ENCODE measurements at places on chromosomes 1 and 21.
A peak's percentile ranks its signal among the peaks of the same experiment; 100 is the strongest.

DNA sequence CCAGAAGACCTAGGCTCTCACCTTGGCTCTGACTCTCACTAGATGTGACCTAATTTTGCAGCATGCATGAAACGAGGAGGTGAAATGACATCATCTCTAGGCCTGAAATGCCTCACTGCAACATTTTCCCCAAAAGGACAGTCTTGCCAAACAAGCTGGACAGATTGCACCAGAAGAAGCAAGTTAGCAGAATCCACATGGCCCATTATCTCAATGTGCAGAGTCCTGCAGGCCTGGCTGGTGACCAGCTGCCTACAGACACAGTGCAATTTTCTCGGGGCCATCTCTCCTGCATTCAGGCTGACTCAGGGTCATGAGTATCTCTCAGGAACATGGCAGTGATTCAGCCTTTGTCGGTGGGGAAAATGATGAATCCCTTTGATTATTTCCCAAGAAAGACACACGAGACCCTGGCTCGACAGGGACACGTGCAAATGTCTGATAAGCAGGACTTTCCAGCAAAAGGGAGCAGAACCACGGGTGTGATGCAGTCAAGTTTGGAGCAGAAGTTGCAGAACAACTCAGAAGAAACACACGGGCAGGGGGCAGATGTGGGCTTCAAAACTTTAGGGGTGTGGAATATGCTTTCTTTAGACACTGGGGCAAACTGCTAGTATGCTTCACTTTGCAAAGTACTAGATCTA, 38.7 kb downstream of the TRIM67 start:
- DNase-seq: no peak
- H3K36me3 ChIP-seq: no peaks in the 10 kb centered on the region
- H3K27me3 ChIP-seq: no peaks in the 10 kb centered on the region

GRCh38 chr1:64425521-64425920, 44.4 kb upstream of the CACHD1 start:
- H3K36me3 ChIP-seq: no peaks in the 10 kb centered on the region
- H3K4me3 ChIP-seq: no peak overlapping the region
- no peaks in the 10 kb centered on the region for H3K27me3 ChIP-seq
- no peaks in the 10 kb centered on the region for H3K4me1 ChIP-seq
- H3K27ac ChIP-seq: no peak overlapping the region
- no peak for DNase-seq

DNA sequence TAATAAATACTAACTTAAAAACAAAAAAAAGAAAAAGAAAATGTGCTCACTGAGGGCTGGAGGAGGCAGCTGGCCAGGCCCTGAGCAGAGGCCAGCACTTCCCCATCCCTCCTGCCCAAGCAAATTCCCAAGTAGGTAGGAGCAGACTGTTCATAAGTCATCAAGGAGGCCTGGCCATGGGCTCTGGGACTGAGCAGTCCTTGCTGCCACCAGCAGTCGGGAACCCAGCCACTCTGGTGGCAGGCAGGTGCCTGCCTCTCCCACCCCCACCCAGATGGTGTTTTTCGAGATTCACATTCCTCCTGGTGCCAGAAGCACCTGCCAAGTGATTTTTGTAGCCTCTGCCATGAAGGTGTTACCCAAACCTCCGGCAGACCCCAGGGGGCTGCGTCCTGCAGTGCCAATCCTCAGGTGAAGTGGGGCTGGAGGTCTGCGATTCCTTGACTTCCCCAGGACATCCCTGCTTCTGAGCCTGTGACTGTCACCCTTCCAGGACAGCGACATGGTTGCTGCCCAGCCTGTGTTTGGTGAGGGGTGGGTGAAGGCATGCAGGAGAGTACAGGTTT, 204.2 kb upstream of the TMEM51 start:
- no peaks in the 10 kb centered on the region for H3K36me3 ChIP-seq
- H3K27ac ChIP-seq: no peak overlapping the region
- no peaks in the 10 kb centered on the region for H3K4me1 ChIP-seq
- H3K4me3 ChIP-seq: no peak overlapping the region
- no peak for DNase-seq
- no peaks in the 10 kb centered on the region for H3K27me3 ChIP-seq

DNA sequence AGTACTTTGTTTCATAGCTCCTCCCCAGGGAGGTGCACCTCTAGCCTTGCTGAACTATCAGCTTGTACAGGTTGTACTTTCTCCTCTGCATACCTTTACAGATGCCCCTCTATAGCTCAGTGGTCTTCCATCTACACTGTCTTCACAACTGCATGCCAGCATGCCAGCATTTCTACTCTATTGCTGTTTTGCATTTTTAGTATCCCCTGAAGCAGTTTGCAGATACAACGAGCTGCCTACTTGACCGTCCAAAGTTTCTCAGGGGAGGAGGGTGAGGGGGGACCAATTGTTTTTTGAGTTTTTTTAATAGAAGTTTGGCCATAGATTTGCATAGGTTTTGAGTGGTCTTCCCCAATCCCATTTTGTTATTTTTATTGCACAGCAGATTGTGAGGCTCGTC, 27.6 kb upstream of the CTH start:
- H3K27me3 ChIP-seq: no peaks in the 10 kb centered on the region
- no peaks in the 10 kb centered on the region for H3K36me3 ChIP-seq
- DNase-seq: no peak
- no peaks in the 10 kb centered on the region for H3K4me1 ChIP-seq

GRCh38 chr1:5769146-5769545, 223.1 kb downstream of the NPHP4 start:
- H3K27me3 ChIP-seq: no peaks in the 10 kb centered on the region
- no peaks in the 10 kb centered on the region for H3K4me1 ChIP-seq
- no peaks in the 10 kb centered on the region for H3K36me3 ChIP-seq
- no peak for DNase-seq
- no peak overlapping the region for H3K4me3 ChIP-seq

- peaks cover 28% of the 10 kb centered on the region for H3K4me1 ChIP-seq
- H3K27ac ChIP-seq: no peak overlapping the region
- no peak for DNase-seq
- no peaks in the 10 kb centered on the region for H3K27me3 ChIP-seq
Observed at GRCh38 chr1:76260279-76260678, 185.7 kb downstream of the ST6GALNAC3 start.

DNA sequence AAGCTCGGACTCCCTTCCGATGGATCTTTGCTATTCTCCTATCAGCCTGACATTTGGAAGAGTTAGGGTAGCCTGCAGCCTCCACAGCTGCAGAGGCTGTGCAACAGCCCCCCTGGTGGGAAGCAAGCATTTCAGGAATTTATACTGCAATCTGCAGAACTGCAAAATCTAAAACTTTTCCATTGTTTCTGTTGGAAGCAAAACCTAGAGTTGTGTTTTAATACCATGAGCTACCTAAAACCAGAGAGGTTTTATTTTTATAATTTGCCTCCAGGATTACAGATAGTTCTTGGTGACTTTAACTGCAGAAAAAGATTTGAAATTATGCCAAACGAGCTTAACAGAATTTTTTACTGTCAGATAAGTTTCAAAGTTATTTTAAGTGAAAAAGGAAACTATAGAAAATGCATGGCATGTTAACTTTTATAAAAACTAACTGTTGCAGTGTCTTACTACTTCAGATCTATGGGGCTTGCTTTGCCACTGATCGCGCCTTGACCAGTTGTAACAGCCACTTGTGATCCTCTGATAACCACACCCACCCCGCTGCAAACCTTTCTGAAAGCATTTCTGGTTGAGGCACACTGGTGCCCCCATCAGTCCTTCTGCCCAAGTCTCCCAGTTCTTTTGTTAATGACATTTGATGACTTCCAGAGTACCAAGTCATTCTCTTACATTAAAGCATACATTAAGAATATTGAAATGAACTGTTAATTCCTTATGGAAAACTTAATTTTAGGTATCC, 64.8 kb downstream of the PRDM2 start:
- peaks cover 80% of the 10 kb centered on the region for H3K4me1 ChIP-seq
- no peak overlapping the region for H3K4me3 ChIP-seq
- H3K27me3 ChIP-seq: no peaks in the 10 kb centered on the region
- no peaks in the 10 kb centered on the region for H3K36me3 ChIP-seq
- DNase-seq: no peak

- no peak overlapping the region for H3K4me3 ChIP-seq
- H3K27me3 ChIP-seq: no peaks in the 10 kb centered on the region
- H3K36me3 ChIP-seq: no peaks in the 10 kb centered on the region
- H3K27ac ChIP-seq: no peak overlapping the region
- H3K4me1 ChIP-seq: no peaks in the 10 kb centered on the region
- no peak for DNase-seq
Observed at GRCh38 chr1:80021891-80022290, 1015.4 kb upstream of the ADGRL4 start.

GRCh38 chr1:247209396-247209795, 37.6 kb upstream of the ZNF124 start:
- peaks cover 78% of the 10 kb centered on the region for H3K4me1 ChIP-seq
- no peaks in the 10 kb centered on the region for H3K36me3 ChIP-seq
- H3K27me3 ChIP-seq: no peaks in the 10 kb centered on the region
- no peak overlapping the region for H3K4me3 ChIP-seq
- DNase-seq: no peak

DNA sequence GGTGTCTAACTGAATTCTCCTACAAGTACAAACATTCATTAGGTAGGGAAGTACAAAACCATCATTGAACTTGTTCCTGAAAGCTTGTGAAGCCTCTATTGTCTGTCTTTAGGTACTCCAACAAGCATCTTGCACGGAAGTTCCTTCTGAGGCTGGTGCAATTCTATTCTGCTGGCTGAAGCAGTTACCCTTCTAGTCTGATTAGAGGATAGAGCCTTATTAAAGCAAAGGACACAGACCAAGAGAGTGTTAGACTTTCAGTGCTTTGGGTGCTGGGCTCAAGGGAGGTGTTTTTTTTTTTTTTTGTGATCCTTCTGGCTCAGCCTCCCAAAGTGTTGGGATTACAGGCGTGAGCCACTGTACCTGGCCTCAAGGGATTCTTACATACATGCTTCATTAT, 43.8 kb downstream of the HHAT start:
- H3K4me1 ChIP-seq: peaks cover 18% of the 10 kb centered on the region
- no peaks in the 10 kb centered on the region for H3K27me3 ChIP-seq
- no peak overlapping the region for H3K4me3 ChIP-seq

DNA sequence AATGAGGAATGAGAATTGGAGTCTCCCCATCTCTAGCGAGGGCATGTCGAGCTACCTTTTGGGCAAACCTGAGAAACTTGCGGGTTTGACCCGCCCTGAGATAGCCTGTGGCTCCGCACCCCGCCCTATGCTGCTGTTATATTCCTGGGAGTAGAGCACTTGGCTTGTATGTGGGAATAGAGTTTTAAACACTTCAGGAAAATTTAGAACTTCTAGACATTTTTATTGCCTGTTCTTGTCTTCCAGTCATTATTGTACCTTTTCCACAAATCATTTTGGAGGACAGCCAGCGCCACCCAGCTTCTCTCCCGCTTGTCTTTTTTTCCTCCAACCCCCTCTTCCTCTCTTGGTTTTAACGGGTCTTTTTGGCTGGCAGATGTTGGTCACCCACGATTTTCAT, 738 bp downstream of the GNPAT start:
- peaks cover 16% of the 10 kb centered on the region for H3K36me3 ChIP-seq
- H3K4me3 ChIP-seq: peak overlapping the region; percentile 99
- H3K4me1 ChIP-seq: peaks cover 51% of the 10 kb centered on the region
- H3K27ac ChIP-seq: peak overlapping the region; percentile 93
- H3K27me3 ChIP-seq: no peaks in the 10 kb centered on the region

GRCh38 chr1:60386249-60386648, 312.7 kb upstream of the C1orf87 start:
- H3K36me3 ChIP-seq: no peaks in the 10 kb centered on the region
- no peaks in the 10 kb centered on the region for H3K27me3 ChIP-seq
- no peak overlapping the region for H3K27ac ChIP-seq
- no peak for DNase-seq
- H3K4me3 ChIP-seq: no peak overlapping the region

DNA sequence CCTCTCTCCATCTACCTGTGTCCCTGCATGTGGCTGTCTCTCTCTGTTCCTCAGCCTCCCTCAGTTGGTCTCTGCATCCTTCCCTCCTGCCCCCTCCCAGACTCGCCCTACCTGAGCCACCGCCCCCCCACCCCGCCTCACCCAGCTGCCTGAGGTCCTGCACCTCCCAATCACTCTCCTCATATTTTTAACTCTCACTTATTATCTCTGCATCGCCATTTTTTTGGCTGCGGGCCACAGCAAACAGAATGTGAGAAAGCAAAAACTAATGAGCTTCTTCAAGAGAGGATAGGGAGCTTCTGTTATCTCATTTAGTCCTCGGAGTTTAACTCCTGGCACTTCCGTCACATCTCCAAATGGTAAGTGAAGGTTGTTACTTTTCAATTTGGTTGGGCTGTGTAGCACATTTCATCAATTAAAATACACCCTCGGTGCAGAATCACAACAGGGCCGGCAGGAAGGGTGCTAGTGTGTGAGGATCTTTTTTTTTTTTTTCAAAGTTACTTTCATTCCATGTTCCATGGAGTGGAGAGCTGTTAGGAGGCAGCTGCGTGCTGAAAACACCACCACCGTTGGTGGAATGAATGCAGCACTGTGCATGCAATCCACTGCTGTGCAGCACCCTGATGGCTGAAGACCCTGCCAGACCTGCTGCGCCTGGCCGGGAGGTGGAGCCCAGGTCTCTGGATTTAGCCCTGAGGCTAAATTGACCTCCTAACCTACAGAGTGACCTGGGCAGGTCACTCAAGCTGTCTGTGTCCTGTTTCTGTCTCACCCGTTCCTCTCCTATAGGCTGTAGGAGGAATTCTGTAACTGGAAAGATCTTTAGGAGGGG, 157.2 kb upstream of the NFIA start:
- DNase-seq: no peak
- H3K27ac ChIP-seq: no peak overlapping the region
- no peaks in the 10 kb centered on the region for H3K27me3 ChIP-seq
- H3K4me3 ChIP-seq: no peak overlapping the region
- H3K4me1 ChIP-seq: no peaks in the 10 kb centered on the region

DNA sequence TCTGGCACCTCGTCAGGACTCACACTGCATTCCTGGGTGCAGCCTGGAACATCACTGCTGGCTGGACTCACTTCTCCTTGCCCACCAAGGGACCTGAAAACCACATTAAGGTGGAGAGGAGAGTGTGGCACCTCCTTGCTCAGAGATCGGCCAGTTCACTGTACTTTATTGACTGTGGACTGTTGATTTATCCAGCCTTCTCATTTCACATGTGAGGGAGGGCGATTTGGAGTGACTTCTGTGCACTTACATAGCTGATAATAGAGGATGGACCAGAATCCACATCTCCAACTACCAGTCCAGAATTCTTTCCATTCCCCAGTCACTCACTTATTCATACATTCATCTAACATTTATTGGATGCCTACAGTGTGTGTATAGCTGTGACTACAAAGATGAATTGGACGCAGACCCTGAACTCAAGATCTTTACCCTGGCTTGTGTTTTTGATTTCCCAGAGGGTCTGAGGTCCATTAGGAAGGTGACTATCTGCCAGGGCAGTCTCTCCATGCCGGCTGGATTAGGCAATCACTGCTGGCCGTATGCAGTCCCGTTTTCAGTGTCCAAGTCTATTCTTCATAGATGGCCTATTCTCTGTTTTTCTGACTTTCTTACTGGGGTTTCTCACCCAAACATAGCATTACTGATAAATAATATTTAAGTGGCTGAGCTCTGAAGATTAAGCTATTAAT, 233.5 kb upstream of the SGIP1 start:
- peaks cover 32% of the 10 kb centered on the region for H3K4me1 ChIP-seq
- H3K4me3 ChIP-seq: no peak overlapping the region
- no peaks in the 10 kb centered on the region for H3K36me3 ChIP-seq

GRCh38 chr1:15282038-15282437, 35.0 kb downstream of the FHAD1 start:
- no peak for DNase-seq
- H3K27ac ChIP-seq: no peak overlapping the region
- H3K4me1 ChIP-seq: no peaks in the 10 kb centered on the region
- H3K36me3 ChIP-seq: no peaks in the 10 kb centered on the region

- no peaks in the 10 kb centered on the region for H3K27me3 ChIP-seq
- H3K4me3 ChIP-seq: no peak overlapping the region
- no peaks in the 10 kb centered on the region for H3K4me1 ChIP-seq
- no peak for DNase-seq
- no peaks in the 10 kb centered on the region for H3K36me3 ChIP-seq
Observed at GRCh38 chr1:152328801-152329391, 3.9 kb upstream of the FLG start.
